ENCODE measurements at places on chromosomes 11 and 22. TPM values are rescaled to one million over a fixed set of nuclear protein-coding genes. Genes with fewer than 3 reads are reported as not detected.
A peak's percentile ranks its signal among the peaks of the same experiment; 100 is the strongest.

DNA sequence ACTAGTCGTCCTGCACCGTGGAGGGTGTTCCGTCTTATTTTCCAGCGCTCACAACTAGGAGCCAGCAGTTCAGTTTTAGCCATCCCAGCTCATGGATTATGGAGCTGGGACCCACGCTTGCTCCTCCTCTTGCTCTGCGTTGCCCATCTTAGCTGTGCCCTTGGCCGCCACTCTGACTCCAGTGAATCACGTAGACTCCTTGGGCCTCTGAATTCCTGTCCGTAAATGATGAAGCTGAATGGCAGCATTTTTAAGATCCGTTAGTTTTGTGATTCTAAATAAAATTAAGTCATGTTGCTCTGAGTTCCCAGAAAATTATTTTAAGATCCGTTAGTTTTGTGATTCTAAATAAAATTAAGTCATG, 23.8 kb downstream of the BCR start:
- DNase-seq: no peak

- DNase-seq: peak; percentile 86
Observed at GRCh38 chr22:31295831-31296657, 3.8 kb upstream of the PIK3IP1 start.

The MRGPRE gene
- not detected for polyA plus RNA-seq

The NPAS4 gene
- polyA plus RNA-seq: 1.7 TPM

GRCh38 chr22:46309526-46310085, 12.9 kb downstream of the GTSE1 start:
- DNase-seq: no peak

All from large intestine (tissue), 12 donors.